Fibroblast of skin of right quadriceps (primary cell): ENCODE measurements at places on chromosomes 12 and 14.

DNA sequence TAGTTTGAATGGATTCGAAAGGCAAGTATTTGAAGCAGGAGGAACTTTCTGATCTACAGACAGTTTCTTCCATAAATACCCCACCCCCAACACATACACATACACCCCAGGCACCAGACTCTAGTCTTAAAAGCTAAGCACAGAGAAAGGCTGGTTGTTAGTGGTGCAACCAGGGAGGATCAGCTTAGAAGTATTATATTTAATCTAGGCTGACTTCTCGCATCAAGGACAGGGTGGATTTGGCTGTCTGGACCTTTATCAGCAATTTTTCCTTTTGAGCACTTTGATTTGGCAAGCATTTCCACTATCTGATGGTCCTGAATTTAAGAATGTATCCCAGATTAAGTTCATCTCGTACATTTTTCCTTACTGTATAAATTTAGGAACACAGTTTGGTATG is 1489.8 kb upstream of the FLRT2 start:
- no peak for DNase-seq

DNA sequence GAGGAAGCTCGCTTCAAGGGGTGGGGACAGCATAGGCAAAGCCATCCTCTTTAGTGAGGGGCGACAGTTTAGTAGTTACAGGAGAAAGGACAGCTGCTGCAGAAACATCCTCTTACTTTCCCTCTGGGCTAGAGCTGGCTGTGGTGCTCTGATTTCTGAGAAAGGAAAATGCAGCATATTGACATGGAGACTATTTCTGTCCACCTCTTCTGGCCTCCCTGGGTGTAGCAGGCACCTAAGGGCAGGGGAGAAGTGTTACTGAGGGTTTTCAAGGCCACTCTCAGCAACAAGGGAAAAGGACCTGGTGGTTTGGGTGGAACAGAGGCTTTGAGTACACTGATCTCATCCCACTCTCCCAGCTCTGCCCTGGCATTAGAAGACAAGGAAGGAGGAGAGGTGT is 40.0 kb upstream of the CTDSP2 start:
- DNase-seq: no peak

DNA sequence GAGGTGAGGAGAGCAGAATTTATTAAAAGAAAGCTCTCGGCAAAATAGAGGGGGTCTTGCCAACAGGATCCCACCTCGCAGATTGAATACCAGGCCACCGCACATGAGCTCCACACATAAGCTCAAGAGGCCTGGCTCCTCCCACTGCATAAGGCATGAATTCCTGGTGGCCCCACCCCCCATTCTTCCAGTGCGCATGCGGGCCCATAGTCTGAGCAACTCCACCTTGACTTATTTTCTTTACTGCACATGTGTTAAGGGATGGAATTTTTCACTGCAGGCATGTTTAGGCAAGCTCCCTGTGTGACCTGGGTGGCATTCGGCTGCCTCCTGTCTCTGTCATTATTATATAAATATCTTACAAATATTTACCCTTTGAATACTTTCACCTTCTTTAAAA is 412.5 kb downstream of the RMST start:
- no peak for DNase-seq

- DNase-seq: peak; percentile 37
Measured at GRCh38 chr12:117486840-117487659, 125.6 kb upstream of the NOS1 start.

- DNase-seq: no peak
Measured at GRCh38 chr14:98062083-98062482, 1209.9 kb downstream of the BCL11B start.

GRCh38 chr12:30823156-30823699 is 68.5 kb upstream of the CAPRIN2 start:
- DNase-seq: peak; percentile 42

GRCh38 chr14:79663453-79663852 is 547.9 kb downstream of the DIO2 start:
- no peak for DNase-seq

- DNase-seq: no peak
Measured at GRCh38 chr12:121205491-121205890, 4.4 kb upstream of the P2RX4 start.

DNA sequence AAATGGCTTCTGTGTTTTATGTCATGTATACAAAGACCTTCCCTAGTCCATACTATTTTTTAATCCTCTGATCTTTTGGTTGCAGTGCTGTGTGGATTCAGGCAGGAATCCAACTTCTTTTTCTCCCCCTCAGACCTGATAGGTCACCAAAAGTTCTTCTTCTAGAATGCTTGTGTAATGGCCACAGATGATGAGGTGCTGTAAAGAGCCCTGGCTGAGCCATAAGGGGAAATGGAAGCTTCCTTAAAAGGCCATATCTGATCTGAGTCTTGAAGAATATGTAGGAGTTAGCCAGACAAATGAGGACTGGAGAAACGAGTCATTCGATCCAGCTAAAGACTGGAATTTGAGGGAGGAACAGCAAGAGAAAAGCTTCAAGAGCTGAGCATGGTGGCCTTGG is 353.9 kb downstream of the PCNX1 start:
- DNase-seq: peak; percentile 88

GRCh38 chr12:53224061-53224896 is 7.7 kb downstream of the RARG start:
- peak; percentile 61 for DNase-seq

- DNase-seq: no peak
Measured at GRCh38 chr12:57127101-57127725, 1.1 kb upstream of the LRP1 start.
